ENCODE measurements at places on chromosomes 6 and 20.

GRCh38 chr20:16378712-16379370 lies 194.4 kb downstream of the KIF16B start:
- no peak for DNase-seq

- no peak for DNase-seq
Observed at GRCh38 chr6:12836009-12836408, 119.4 kb downstream of the PHACTR1 start.

DNA sequence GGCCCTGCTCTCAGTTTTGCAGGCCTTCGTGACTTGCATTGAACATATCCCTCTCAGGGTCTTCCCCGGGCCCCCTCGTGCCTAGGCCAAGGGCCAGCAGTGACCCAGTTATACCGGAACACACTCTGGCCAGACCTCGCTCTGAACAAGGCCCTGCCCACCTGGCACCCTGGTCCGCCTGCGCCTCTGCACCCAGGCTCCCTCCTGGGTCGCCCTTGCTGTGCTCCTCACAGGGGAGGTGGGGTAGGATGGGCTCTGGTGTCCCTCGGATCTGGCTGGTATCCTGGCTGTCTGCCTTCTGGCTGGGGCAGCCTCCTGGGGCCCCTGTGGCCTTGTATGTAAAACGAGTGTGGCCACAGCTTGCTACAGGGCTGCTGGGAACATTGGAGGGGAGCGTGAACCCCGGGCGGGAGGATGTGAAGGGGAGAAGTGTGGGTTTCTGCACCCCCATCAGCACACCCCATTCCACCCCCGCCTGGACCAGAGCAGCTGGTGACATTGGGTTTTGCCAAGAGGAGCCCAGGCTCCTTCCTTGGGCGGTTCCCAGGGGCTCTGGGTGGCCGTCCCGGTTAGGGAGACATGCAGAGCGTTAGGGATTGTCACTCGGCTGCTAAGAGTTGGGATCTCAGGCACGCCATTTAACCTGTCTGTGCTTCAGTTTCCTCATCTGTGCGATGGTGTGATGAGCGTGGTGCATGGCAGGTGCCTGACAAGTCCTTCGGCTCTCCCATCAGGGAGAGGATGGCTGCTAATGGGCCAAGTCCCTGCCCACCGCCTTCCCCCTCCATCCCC lies 17.5 kb downstream of the SRC start:
- no peak for DNase-seq

DNA sequence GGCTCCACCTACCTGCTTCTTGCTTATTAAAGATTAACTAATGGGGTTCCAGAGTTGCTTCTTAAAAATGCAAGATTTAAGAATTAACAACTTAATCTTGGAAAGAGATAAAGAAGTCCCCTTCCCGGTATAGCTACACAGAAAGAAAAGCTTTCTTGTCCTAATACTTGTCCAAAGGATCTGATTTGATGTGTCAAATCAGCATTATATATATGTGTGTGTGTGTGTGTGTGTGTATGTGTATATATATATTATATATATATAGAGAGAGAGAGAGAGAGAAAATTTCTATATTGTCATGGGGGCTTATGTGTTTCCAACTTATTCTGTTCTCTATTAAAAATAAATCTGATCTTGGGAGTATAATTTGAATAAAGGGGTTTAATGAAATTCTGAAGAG lies 4.6 kb upstream of the HMGN4 start:
- no peak for DNase-seq

DNA sequence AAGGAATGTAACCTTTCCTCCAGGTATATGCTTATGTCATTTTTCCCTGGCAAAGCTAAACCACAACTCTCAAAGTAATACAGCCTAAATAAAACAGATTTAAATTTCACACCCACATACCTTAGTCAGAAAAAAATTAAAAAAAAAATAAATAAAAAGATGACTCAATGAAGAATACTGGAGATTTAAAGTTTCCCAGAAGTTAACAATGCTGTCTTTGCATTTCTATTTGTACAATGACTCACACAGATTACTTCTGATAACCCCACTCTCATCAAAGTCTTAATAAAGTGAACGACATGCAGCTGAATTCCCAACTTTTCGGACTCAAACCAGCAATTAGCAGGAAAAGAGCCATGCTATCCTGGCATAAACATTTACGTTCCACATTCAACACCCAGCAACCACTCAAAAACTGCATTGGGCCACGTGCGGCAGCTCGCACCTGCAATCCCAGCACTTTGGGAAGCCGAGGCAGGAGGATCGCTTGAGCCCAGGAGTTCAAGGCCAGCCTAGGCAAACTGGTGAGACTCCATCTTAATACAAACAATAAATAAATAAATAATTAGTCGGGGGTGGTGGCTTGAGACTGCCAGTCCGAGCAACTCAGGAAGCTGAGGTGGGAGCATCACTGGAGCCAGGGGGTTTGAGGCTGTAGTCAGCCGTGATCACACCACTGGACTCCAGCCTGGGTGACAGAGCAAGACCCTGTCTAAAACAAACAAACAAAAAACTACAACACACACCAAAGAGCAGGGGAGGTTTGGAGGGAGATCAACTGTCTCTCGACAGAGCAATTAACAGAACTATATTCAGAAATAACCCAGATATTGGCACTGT lies 130.5 kb downstream of the WDR27 start:
- no peak for DNase-seq

DNA sequence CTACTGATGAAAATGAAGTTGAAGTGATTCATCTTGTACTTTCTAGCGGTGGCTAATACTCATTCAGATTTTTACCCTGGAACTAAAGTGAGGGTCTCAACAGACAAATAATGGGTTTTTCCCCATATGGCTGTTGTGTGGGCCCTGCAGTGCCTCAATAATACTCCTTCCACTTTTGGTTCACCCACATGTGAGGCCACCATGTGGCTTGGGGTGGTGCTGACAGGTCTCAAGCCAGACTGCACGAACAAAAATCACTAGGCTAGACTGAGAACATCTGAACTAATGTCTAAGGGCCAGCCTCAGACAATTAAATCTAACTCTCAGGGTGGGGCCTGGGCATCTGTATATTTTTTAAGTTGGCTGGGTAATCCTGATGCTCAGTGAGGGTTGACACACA lies 7.9 kb upstream of the COL12A1 start:
- no peak for DNase-seq

DNA sequence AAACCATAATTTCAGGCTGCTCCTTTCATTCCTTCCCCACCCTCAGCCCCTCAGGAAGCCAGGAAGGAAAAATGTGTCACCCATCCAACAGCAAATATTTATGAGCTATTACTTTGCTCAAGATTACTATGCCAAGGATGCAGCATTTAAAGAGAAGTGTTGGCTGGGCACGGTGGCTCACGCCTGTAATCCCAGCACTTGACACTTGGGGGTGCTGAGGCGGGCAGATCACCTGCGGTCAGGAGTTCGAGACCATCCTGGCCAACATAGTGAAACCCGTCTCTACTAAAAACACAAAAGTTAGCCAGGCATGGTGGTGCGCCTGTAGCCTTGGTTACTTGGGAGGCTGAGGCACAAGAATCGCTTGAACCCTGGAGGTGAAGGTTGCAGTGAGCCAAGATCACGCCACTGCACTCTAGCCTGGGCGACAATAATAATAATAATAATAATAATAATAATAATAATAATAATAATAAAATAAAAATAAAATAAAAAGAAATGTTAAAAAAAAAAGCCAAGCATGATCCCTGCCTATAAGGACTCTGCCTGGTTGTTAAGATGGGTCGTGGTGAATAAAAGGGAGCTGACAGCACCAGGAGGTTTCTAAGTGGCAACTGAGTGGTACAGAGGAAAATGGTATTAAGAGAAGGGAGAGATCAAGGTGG lies 20.5 kb upstream of the TIAM2 start:
- DNase-seq: no peak

GRCh38 chr20:32348207-32348606 lies 9.9 kb upstream of the ASXL1 start:
- no peak for DNase-seq

DNA sequence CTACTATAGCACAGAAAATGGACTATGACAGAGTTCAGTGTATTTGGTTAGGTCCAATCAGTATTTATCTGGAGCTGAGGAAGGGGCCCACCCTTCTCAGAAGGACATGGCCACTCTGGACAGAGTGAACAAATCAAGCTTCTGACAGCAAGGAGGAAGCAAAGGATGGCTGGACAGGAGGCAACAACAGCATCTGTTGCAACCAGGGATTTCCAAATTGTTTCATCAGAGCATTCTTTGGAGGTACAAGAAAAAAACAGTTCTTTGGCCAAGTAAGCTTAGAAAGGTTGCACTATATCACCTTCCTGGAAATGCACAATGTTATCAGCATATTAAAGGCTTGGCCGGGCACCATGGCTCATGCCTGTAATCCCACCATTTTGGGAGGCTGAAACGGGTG lies 118.7 kb upstream of the SLC22A16 start:
- DNase-seq: no peak

- no peak for DNase-seq
Observed at GRCh38 chr6:4017834-4018170, 61.1 kb downstream of the FAM217A start.

DNA sequence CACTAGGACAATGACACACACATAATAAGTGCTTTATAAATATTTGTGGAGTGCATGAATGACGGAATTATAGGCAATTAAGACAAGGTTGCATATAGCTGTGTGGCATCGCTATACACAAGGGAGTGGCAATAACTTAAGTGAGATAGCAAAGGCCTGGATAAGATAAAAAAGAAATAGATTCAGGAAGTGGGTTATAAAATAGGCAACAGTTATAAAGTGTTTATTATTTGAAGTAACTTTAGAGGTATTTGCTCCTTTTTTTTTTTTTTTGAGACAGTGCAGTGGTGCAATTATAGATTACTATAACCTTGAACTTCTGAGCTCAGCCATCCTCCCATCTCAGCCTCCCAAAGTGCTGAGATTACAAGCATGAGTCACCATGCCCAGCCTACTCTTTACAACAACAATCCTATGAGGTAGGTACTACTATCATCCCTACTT lies 75.9 kb upstream of the LOC128125822 start:
- no peak for DNase-seq

DNA sequence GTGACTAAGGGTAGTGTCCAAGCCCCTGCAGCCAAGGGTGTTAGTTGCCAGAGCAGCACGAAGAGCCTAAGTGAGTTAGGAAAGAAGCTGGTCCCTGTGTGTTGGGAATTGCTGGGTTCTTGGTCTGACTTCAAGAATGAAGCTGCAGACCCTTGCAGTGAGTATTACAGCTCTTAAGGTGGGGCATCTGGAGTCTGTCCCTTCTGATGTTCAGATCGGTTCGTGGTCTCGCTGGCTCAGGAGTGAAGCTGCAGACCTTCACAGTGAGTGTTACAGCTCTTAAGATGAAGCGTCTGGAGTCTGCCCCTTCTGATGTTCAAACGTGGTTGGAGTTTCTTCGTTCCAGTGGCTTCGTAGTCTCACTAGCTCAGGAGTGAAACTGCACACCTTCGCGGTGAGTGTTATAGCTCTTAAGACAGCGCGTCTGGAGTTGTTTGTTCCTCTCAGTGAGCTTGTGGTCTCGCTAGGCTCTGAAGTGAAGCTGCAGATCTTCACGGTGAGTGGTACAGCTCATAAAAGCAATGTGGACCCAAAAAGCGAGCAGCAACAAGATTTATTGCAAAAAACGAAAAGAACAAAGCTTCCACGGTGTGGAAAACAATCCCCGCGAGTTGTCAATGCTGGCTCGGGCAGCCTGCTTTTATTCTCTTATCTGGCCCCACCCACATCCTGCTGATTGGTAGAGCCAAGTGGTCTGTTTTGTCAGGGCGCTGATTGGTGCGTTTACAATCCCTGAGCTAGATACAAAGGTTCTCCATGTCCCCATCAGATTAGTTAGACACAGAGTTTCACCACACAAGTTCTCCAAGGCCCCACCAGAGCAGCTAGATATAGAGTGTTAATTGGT lies 31.8 kb downstream of the PXDC1 start:
- DNase-seq: no peak

GRCh38 chr6:116265041-116265829 lies 11.4 kb upstream of the TSPYL4 start:
- no peak for DNase-seq

DNA sequence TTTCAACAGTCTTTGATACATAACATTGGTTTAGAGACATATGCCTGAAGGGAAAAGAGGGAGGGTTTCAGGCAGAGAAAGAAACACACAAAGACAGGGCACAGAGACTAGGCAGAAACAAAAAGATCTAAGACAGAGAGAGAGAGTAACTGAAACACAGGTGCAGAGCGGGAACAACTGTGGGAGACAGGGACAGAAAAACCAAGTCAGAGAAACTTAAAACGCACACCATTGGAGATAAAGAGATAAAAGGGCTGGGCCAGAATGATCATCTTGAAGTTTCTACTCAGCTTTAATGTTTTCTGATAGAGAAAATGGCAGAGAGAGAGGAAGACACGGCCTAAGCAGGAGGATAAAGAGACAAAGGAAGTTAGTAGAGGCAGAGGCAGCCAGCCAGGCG lies 11.8 kb downstream of the UNC5CL start:
- DNase-seq: no peak

DNA sequence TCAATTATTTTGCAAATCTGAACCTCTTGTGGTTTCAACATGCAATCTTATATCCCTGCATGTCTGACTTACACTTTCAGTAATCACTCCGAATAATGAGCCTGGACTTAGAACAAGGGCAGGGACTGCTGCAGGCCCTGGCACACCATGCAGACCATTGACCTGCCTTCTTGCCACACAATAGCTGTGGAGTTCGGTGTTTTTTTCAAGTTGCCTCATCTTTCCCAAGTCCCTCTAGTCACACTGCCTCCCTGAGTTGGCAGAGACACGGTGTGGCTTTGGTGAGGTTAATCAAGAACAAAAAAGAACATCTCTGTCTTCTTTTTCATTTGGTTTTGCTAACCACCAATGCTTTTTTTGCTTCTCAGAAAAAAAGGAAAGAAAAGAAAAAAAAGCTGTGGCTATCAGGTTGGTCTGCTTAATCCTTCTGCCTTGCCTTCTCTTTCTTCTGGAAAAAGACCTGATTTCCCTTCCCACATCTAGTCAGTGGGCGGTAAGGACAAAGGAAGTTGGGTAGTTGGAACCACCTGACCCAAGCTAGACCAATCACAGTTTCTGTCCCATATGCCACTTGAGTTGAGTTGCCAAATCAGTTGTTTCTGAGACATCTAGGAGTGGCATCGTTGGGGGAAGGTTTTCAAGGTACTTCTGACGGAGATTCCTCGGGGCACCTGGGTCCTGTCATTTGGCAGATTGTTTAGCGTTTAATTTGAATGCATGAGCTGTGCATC lies 55.9 kb upstream of the TASP1 start:
- DNase-seq: no peak

GRCh38 chr6:161463071-161463470 lies 189.2 kb upstream of the AGPAT4 start:
- no peak for DNase-seq

DNA sequence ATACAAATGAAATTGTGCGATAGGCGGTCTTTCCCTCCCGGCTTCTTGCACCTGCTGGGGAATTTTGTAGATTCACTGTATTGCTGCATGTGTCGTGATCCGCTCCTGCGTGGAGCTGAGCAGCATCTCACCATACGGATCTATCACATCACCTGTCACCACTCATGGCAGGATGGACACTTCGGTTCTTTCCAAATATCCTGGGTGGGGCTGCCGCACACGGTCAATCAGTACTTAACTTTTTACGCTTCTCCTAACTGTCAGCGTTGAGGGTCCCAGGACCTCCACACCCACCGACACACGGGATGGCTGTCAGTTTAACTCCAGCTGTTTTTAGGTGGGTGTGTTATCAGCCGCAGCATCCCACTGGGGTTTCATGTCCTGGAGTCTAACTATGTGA lies 19.2 kb downstream of the TAF4 start:
- DNase-seq: no peak

- DNase-seq: peak; percentile 55
Observed at GRCh38 chr20:33791959-33792597, 19.1 kb upstream of the CHMP4B start.

All from CD4-positive, alpha-beta T cell treated with Interleukin-17A for 1 hour (primary cell).